ENCODE measurements at places on chromosomes 4 and X.
A peak's percentile ranks its signal among the peaks of the same experiment; 100 is the strongest.

DNA sequence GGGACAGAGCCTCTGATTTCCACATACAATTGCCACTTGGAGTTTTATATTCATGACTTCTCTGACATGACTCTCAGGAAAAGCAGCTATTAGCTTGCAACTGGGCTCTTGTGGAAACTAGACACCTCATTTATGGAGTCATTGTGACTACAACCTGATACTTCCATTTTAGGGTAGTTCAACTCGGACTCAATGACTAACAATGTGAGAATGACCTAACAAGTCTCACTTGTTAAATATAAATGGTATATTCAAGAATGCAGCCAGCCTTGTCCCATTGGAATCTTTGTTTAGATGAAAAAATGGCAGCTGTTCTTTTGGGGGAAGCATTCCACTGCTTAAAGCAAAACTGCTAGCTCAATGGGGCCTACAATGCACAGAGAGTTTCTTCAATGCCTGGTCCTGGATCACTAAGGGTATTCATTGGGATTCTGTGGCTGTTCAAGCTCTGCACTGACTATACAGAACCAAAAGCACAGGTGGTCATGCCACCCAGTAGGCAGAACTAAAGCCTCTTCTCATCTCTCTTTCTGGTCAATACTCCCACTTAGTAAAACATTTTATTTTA lies 36.5 kb upstream of the GLRA3 start:
- DNase-seq = no peak

GRCh38 chrX:17355976-17356375 lies 19.0 kb upstream of the NHS start:
- DNase-seq = no peak

- no peak for DNase-seq
Measured at GRCh38 chrX:33183361-33183760, 28.0 kb downstream of the DMD start.

GRCh38 chrX:38970845-38971244 lies 169.6 kb downstream of the MID1IP1 start:
- DNase-seq = no peak

GRCh38 chr4:47482326-47482725 lies 2.7 kb upstream of the ATP10D start:
- DNase-seq = peak; percentile 67

GRCh38 chrX:107936434-107936730 lies 45.8 kb downstream of the TEX13B start:
- no peak for DNase-seq

GRCh38 chrX:56248492-56248891 lies 16.3 kb downstream of the KLF8 start:
- DNase-seq = peak; percentile 71

- peak; percentile 92 for DNase-seq
Measured at GRCh38 chr4:25234390-25235370, 847 bp downstream of the PI4K2B start.

- no peak for DNase-seq
Measured at GRCh38 chr4:73650250-73650649, 30.0 kb upstream of the RASSF6 start.

DNA sequence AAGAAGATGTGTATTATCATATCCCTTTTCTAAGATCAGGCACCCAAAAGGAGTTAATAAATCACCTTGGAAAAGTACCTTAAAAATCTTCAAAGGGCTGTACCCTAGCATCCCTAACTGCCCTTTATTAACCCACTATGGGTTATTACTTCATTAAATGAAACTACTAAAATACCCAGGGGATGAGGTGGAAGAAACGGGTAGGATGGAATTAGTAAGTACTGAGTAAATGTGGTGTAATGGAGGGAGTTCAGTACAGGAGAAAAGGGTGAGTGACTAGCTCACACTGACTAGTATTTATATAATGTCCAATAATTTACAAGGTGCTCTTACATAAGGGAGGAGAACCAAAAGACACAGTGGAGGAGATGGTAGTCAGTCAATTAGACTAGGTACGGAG lies 51.0 kb upstream of the RASGEF1B start:
- no peak for DNase-seq

GRCh38 chrX:124358800-124359383 lies 12.5 kb downstream of the SH2D1A start:
- DNase-seq = no peak

- no peak for DNase-seq
Measured at GRCh38 chrX:100830547-100830946, 10.4 kb downstream of the CSTF2 start.

DNA sequence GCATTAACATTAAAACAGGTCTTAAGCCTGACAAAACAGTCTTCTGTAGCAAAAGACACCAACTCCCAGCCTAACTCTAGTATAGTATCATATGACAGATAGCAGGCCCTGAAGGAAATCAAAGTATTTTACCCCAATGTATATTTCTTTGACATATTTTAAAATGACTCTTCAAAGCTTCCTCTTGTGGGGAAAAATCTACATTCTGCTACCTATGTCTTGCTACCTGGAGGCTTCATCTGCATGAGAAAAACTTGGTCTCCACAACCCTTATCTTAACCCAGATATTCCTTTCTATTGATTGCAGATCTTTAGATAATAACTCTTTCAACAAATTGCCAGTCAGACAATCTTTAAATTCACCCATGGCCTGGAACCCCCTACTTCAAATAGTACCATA lies 1620.4 kb downstream of the PCDH7 start:
- no peak for DNase-seq

DNA sequence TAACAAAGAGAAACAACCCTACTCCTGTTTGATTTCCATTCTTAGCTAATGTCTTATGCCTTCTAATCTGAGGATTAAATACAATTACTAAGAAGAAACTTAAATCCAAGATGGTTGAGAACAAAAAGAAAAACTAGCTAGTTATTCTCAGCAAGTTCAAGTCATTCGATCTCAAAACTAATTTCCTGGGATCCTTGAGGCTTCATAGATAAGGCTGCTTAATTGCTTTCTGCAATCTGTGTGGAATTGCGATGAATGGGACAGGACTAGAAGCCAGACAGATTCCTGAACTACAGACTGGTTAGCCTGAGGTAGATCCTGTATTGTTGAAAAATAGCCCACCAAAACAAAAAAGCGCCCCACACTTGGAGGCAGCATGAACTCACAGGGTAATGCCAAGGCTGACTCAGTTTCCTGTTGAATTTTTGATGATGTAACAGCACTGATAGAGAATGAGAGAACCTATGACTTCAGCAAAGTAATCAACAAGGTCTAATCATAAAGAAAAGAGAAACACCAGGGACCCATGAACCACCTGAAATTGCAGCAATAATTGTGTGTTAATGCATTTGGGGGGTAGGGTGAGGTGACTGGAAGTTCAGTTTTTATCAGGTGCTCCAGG lies 33.9 kb downstream of the KLHL15 start:
- DNase-seq = no peak

DNA sequence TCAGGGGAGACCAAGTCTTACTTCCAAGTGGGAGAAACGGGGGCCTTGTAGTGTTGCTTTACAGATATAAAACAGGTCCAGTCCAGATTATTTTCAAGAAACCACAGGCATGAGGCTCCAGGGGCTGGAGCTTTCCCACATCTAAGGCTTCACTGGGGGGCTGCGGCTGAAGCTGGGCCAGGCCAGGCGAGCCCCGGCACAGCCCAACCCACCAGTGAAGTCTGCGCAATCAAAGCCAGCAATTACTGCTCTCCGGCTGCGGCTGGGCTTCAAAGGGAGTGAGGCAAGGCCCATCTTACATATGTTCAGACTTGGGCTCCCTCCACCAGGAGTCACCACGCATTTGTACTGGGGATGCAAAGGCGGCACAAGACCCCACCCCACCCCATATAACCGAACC lies 61.7 kb downstream of the HADH start:
- no peak for DNase-seq

- peak; percentile 8 for DNase-seq
Measured at GRCh38 chr4:145099653-145100052, 1.5 kb downstream of the ABCE1 start.

- no peak for DNase-seq
Measured at GRCh38 chr4:110611968-110612447, 10.9 kb downstream of the PITX2 start.

DNA sequence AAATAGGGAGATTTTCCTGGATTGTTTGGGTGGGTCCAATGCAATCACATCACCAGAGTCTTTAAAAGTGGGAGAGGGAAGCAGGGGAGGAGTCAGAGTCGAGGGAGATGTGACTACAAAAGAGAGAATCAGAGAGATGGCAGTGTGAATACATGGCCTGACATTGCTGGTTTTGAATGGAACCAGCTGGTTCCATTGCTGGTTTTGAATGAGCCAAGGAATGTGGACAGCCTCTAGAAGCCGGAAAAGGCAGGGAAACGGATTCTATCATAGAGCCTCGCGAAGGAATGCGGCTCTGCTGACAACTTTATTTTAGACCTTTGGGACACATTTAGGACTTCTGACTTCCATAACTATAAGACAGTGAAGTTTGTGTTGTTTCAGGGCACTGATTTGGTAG lies 627.0 kb upstream of the HTR2C start:
- no peak for DNase-seq

GRCh38 chrX:42093756-42094155 lies 170.4 kb upstream of the CASK start:
- DNase-seq = no peak

GRCh38 chrX:103831342-103831802 lies 685 bp downstream of the RAB9B start:
- peak; percentile 53 for DNase-seq

DNA sequence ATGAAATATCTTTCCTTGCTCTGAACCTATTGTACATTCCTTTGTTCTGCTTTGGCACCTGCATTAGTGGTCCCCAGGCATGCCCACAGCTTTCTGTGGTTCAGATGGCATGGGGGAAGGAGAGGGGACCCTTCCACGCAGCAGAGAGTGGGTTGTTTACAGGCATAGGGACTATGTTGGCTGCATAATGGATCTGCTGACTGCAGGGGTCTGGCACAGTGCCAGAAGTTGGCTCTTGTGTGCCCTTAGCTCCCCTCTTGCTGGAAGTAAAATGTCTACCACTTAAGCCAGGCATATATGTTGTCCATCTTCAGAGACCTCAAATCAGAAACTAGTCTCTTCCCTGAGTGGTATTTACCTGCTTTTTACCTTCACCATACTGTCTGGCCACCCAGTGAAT lies 651.9 kb upstream of the PCDH7 start:
- DNase-seq = no peak

DNA sequence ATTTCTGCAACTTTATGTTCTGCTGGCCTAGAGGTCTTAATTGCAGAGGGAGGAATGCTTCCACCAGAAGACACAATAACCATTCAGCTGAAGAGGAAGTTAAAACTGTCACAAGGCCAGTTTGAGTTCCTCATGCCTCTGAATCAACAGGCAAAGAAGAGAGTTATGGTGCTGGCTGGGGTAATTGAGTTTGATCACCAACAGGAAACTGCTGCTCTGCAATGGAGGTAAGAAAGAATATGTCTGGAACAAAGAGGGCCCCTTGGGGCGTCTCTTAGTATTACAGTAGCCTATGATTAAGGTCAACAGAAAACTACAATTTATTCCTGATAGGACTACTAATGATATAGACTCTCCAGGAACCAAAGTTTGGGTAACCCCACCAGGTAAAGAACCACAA lies 744.0 kb downstream of the FSTL5 start:
- DNase-seq = peak; percentile 8

DNA sequence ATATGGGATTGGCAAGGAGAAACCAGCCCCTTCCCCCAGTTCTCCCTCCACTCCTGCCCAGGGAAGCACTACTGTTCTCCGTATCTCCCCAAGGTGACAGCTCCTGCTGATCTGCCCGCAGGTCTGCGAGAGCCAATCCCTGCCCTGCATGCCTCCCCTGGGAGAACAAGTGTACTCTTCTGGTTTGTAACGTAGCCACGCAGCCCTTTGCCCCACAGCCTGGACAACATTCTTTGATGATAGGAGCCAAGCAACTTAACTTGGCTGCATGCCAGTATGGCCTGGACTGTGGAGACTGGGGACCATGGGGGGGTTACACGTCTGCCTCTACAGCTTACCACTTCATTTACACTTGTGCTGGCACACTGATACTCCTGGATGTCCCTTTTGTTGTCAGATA lies 2.0 kb downstream of the STBD1 start:
- DNase-seq = no peak

DNA sequence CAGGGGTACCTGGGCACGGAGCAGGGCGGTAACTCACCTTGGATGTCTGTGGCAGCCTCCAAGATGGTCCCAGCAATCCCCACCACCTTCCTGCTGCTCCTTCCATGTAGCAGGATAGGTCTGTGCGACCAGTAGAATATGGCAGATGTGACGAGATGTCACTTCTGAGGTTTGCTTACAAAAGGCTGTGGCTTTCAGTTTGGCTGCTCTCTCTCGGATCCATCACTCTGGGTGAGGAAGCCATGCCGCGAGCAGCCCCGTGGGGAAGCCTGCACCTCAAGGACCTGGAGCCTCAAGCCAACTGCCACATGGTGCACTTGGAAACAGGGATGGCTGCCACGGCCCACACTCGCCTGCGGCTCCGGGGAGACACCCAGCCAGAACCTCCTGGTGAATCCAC lies 37.6 kb downstream of the WFS1 start:
- no peak for DNase-seq

DNA sequence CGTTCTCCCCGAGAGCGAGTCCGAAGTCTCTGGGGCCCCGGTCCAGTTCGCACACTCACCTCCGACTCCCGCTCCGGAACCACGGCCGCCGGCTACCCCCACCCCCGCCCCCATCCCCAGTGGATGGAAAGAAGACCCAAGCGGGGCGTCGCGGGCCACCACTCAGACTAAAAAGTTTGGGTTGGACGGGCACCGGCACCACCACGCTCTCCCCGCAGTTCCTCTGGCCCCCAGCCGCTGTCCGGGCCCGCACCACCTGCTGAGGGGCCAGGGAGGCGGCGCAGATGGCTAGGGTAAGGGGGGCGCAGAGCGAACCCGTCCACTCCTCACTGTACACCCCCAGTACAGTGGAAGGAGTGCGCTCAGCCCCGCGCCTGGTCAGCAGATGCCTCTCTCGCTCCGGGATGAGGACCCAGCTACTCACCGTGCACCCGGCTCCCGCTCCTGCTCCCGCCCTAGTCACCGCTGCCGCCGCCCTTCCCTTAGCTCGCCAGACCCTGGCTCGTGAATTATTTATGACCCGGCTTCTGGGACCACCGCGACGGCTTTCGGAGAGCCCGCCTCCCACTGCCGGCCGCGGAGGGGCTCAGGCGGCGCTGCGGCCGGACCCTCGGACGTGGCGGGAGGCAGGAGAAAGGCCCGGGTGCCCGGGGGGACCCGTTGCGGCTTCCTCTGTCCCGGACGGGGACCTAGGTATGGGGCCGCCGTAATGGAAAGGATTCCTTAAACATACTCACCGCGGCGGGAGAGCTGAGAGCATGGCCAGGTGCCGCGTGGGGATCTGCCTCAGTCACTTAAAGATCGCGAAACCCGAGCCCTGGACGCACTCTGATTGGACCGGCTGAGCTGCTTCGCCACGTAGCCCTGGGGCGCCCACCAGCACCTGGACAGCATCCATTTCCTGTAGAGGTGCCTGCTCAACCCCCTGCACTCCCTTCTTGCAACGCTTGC lies at the start of gene PROM1:
TSS of gene PROM1 (minus strand) at position 783 of the 951 bp plus-strand sequence. CDS start 8,117 bp downstream, outside the sequence.
- DNase-seq = no peak

All from MCF 10A (cell line).